Thymus (tissue), 14 donors: ENCODE measurements at places on chromosomes 2 and 18. TPM values are rescaled to one million over a fixed set of nuclear protein-coding genes. Genes with fewer than 3 reads are reported as not detected.

GRCh38 chr2:218631837-218632236, 24.1 kb downstream of the PLCD4 start:
- DNase-seq, result no peak
- no peak overlapping the region for H3K27ac ChIP-seq
- no peak overlapping the region for H3K4me3 ChIP-seq
- peaks cover 34% of the 10 kb centered on the region for H3K36me3 ChIP-seq

- H3K4me3 ChIP-seq, result peak overlapping the region; percentile 85
- H3K36me3 ChIP-seq, result no peaks in the 10 kb centered on the region
- no peak overlapping the region for H3K27ac ChIP-seq
- no peaks in the 10 kb centered on the region for H3K27me3 ChIP-seq
- no peak for DNase-seq
Measured at GRCh38 chr2:32061973-32062861, 1.1 kb upstream of the SPAST start.

DNA sequence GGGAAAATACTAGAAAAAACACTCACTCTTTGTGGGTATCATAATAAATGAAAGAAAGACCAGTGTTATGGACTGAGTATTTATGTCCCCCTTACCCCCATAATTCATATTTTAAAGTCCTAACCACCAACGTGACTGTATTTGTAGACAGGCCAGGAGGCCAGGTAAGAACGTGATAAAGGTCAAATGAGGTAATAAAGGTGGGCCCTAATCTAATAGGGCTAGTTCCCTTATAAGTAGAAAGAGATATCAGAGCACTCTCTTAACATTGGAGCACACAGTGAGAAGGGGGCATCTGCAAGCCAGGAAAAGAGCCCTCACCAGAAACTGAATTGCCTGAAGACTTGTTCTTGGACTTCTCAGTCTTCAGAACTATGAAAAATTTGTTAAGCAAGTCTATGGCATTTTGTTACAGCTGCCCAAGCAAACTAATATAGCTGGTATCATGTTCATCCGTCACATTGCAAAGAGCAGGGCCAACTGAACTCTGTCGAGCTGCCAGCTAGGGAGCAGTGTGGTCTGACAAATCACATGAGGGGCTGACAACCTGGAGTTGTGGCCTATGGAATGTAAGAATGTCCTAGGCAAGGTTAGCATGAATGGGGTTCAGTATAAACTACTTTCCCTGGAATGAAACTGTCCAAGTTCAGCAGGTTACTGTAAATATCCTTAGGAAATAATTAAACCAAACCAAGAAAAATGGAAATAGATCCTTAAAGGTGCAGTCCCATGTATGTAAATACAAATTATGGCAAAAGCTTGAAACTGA, 280.9 kb downstream of the ZNF385B start:
- no peaks in the 10 kb centered on the region for H3K36me3 ChIP-seq
- DNase-seq, result no peak
- H3K4me1 ChIP-seq, result no peaks in the 10 kb centered on the region
- no peaks in the 10 kb centered on the region for H3K27me3 ChIP-seq
- no peak overlapping the region for H3K27ac ChIP-seq

- no peaks in the 10 kb centered on the region for H3K27me3 ChIP-seq
- H3K4me1 ChIP-seq, result no peaks in the 10 kb centered on the region
- H3K36me3 ChIP-seq, result no peaks in the 10 kb centered on the region
- no peak for DNase-seq
- no peak overlapping the region for H3K27ac ChIP-seq
- H3K4me3 ChIP-seq, result no peak overlapping the region
Measured at GRCh38 chr18:407626-408224, 92.8 kb downstream of the COLEC12 start.

GRCh38 chr2:207601774-207602173, 23.4 kb downstream of the METTL21A start:
- no peak for DNase-seq
- no peaks in the 10 kb centered on the region for H3K4me1 ChIP-seq
- no peak overlapping the region for H3K4me3 ChIP-seq
- H3K27ac ChIP-seq, result no peak overlapping the region

DNA sequence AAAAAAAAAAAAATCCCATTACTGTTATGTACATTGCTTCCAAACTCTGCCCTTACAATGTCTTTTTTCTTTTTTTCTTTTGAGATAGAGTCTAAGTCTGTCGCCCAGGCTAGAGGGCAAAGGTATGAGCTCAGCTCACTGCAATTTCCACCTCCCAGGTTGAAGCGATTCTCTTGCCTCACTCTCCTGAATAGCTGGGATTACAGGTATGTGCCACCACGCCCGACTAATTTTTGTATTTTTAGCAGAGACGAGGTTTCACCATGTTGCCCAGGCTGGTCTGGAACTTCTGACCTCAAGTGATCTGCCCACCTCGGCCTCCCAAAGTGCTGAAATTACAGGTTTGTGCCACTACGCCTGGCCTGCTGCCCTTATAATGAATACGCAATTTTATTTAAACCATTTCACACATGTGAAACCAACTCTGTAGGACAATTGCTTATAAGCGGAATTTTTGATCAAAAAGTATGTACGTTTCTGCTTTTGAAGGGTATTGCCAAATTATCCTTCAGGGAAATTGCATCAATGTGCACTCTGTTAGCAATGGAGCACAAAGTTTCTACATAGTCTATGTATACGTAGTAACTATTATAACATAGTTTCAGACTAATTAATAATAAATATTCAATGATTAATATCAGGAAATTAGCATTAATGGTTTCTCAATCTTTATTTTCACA, 55.7 kb upstream of the ACTR3 start:
- DNase-seq, result no peak
- no peak overlapping the region for H3K27ac ChIP-seq
- H3K36me3 ChIP-seq, result no peaks in the 10 kb centered on the region
- no peaks in the 10 kb centered on the region for H3K27me3 ChIP-seq

The RGPD3 gene
- 3.9 TPM for total RNA-seq

- H3K27ac ChIP-seq, result no peak overlapping the region
- no peaks in the 10 kb centered on the region for H3K4me1 ChIP-seq
- H3K27me3 ChIP-seq, result no peaks in the 10 kb centered on the region
- DNase-seq, result no peak
- no peaks in the 10 kb centered on the region for H3K36me3 ChIP-seq
Measured at GRCh38 chr2:212517693-212518092, 20.9 kb downstream of the ERBB4 start.

The FAM110C gene
- 0.05 TPM for total RNA-seq

The VWA3B gene
- total RNA-seq, result 3.2 TPM

The CDH19 gene
- 0.05 TPM for total RNA-seq

GRCh38 chr18:23714576-23714975, 25.3 kb downstream of the LAMA3 start:
- no peaks in the 10 kb centered on the region for H3K27me3 ChIP-seq
- no peak overlapping the region for H3K4me3 ChIP-seq
- H3K27ac ChIP-seq, result no peak overlapping the region
- no peak for DNase-seq
- no peaks in the 10 kb centered on the region for H3K36me3 ChIP-seq
- H3K4me1 ChIP-seq, result peaks cover 18% of the 10 kb centered on the region

- no peaks in the 10 kb centered on the region for H3K27me3 ChIP-seq
- no peaks in the 10 kb centered on the region for H3K4me1 ChIP-seq
- no peak for DNase-seq
- H3K36me3 ChIP-seq, result no peaks in the 10 kb centered on the region
- H3K4me3 ChIP-seq, result no peak overlapping the region
- H3K27ac ChIP-seq, result no peak overlapping the region
Measured at GRCh38 chr2:552906-553305, 124.3 kb downstream of the TMEM18 start.

DNA sequence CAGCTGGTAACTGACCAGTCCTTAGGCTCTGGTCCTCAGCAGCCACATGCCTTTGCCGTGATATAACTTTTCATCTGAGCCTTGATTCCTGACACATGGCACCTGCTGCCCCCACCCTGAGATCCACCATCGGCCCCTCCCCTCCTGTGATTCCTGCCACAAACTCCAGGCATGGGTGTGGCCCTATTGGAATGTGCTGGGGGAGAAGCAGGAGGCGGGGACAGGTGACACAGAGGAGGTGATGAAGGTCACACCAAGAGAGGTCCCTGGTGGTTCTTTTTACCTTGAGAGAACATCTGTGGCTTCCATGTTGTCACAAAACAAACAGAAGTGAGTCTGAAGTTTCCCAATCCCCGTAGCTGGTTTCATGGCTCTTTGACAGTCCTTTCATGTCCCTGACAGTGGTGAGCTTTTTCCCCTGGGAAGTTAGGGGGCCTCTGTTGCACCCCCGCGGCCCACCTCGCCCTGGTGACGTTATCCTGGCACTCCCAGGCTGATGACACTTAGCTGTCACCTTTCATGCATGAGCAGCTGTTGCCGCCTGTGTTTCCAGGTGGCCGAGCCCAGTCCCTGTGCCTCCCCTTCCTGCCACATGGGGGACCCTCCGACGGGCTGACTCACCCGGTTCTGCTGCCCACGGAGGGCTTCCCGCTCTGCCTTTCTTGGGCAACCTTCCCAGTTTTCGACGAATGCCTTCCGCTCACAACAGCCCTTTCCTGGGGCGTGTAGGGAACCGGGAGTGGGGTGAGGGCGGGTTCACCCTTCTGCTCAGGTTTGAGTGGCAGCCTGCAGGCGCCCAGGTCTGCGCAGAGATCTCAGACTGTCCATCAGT, 66.3 kb upstream of the GLI2 start:
- H3K27me3 ChIP-seq, result peaks cover 25% of the 10 kb centered on the region
- H3K4me1 ChIP-seq, result no peaks in the 10 kb centered on the region
- no peak overlapping the region for H3K4me3 ChIP-seq
- no peak for DNase-seq
- no peak overlapping the region for H3K27ac ChIP-seq

The RIT2 gene
- not detected for total RNA-seq

GRCh38 chr2:143839456-143839855, 680.5 kb downstream of the ZEB2 start:
- H3K27ac ChIP-seq, result no peak overlapping the region
- H3K36me3 ChIP-seq, result no peaks in the 10 kb centered on the region
- H3K4me3 ChIP-seq, result no peak overlapping the region
- no peak for DNase-seq
- no peaks in the 10 kb centered on the region for H3K27me3 ChIP-seq

DNA sequence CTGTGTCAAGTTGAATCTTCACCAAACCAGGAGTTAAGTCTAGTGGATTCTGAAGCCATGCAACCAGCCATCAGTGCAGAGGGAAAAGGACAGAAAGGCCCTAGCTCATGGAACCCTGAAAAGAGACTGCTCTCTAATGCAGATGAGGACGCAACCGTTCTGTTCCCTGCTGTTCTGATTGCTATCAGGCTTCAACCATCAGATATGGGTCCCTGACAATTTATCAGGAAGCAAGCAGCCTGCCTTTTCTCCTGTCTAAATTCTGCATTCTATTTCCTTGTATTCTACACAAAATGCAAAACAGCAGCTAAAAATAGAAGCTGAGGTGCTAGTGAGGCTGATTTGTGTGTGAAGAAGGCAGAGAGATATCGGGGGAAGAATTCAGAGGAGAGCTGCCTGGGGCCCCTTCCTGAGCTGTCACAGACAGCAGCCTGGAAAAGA, 68.4 kb upstream of the RTN4 start:
- no peaks in the 10 kb centered on the region for H3K27me3 ChIP-seq
- H3K27ac ChIP-seq, result no peak overlapping the region
- H3K4me3 ChIP-seq, result no peak overlapping the region
- H3K36me3 ChIP-seq, result no peaks in the 10 kb centered on the region
- no peak for DNase-seq

The FNDC4 gene
- total RNA-seq, result 0.85 TPM

DNA sequence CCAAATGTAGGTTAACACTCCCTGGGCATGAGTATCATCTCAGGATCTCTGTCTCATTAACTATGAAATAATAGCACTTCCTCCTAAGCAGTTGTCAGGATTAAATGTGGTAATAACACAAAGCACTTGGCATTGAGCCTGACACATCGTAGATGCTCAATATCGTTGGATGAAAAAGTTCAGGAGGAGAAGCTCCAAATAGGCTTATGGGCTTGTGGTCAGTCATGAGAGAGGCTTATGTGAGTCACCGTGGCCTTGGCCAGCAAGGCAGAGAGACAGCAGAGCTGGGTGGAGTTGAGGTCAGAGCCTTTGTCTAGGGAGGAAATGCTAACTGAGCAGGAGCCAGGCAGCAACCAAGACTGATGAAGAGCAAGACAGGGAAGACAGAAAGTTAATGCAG, 68.3 kb upstream of the PPM1B start:
- no peak overlapping the region for H3K27ac ChIP-seq
- no peak overlapping the region for H3K4me3 ChIP-seq
- no peaks in the 10 kb centered on the region for H3K4me1 ChIP-seq

The TIGD1 gene
- 8.3 TPM for total RNA-seq

GRCh38 chr2:217739741-217740140, 263.1 kb downstream of the TNS1 start:
- H3K4me1 ChIP-seq, result peaks cover 2% of the 10 kb centered on the region
- no peaks in the 10 kb centered on the region for H3K27me3 ChIP-seq
- no peak for DNase-seq
- H3K27ac ChIP-seq, result no peak overlapping the region
- H3K4me3 ChIP-seq, result no peak overlapping the region

- no peak overlapping the region for H3K4me3 ChIP-seq
- H3K27ac ChIP-seq, result peak overlapping the region; percentile 43
- no peaks in the 10 kb centered on the region for H3K36me3 ChIP-seq
- no peak for DNase-seq
- H3K27me3 ChIP-seq, result no peaks in the 10 kb centered on the region
Measured at GRCh38 chr18:76459687-76460350, 35.2 kb downstream of the ZNF516 start.

DNA sequence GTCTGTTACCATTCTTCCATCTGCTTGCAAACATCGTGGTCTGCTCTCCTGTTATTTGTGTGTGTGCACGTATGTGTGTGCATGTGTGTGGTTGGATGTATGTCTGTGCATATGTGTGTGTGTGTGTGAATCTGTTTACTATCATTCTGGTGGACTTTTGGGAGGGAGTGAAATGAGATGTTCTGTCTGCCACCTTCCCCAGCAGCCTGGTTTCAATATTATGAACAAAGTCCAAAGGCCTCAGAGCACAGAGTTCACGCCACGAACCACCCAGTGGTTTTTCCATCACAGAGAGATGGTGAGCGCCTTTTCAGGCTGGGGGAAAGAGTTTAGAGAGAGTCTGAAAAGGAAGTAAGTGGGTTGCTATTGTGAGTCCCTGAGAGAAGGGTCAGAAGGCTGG, 67.1 kb upstream of the YWHAQ start:
- H3K4me3 ChIP-seq, result no peak overlapping the region
- no peak overlapping the region for H3K27ac ChIP-seq
- DNase-seq, result no peak

The SNTG2 gene
- total RNA-seq, result 0.33 TPM

DNA sequence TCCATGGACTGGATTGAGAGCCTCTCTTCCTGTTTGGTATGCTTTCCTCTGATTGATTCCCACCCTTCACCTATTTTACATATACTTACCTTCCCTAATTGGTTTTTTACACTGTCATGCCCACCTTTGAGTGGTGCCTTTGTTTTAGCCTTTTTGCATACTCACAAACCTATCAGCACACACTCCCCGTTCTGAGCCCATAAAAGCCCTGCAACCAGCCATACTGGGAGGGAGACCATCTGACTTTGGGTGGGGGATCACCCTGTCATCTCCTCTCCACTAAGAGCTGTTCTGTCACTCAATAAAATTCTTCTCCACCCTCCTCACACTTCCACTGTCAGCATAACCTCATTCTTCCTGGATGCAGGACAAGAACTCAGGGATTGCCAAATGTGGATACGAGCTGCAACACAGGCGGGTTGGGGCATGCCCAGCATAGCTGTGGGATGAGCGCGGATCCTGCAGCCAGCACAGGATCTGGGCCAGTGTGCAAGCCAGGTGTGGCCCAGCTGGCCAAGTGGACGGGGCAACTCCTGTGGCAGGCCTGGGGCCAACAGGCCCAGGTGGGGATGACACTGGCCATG, 9.4 kb upstream of the MOB1A start:
- H3K36me3 ChIP-seq, result no peaks in the 10 kb centered on the region
- no peaks in the 10 kb centered on the region for H3K27me3 ChIP-seq
- DNase-seq, result no peak
- H3K4me1 ChIP-seq, result no peaks in the 10 kb centered on the region
- no peak overlapping the region for H3K4me3 ChIP-seq
